NCI-H2081 (cell line): ENCODE measurements at places on chromosomes 11 and 22.
A peak's percentile ranks its signal among the peaks of the same experiment; 100 is the strongest.

GRCh38 chr11:101444851-101445250, 139.0 kb downstream of the TRPC6 start:
- no peak for DNase-seq

DNA sequence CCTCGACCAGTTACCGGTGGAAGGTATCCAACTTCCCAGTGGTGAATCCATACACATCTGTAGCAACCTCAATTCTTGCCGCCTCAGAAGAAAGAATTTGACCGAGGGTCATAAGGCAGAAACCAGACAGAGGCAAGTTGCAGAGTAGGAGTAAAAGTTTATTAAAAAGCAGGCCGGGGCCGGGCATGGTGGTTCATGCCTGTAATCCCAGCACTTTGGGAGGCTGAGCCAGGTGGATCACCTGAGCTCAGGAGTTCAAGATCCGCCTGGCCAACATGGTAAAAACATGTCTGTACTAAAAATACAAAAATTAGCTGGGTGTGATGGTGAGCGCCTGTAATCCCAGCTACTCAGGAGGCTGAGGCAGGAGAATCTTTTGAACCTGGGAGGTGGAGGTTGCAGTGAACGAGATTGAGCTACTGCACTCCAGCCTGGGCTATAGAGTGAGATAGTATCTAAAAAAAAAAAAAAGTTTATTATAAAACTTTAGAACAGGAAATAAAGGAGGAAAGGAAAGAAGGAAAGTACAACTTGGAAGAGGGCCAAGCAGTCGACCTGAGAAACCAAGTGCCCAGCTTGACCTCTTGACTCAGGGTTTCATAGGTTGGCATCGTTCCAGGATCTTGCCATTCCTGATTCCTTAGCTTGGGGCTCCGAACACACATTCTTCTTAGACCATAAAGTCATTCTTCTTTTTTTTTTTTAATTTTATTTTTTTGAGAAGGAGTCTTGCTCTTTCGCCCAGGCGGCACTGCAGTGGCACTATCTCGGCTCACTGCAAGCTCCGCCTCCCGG, 27.8 kb downstream of the RGL4 start:
- DNase-seq, result no peak

DNA sequence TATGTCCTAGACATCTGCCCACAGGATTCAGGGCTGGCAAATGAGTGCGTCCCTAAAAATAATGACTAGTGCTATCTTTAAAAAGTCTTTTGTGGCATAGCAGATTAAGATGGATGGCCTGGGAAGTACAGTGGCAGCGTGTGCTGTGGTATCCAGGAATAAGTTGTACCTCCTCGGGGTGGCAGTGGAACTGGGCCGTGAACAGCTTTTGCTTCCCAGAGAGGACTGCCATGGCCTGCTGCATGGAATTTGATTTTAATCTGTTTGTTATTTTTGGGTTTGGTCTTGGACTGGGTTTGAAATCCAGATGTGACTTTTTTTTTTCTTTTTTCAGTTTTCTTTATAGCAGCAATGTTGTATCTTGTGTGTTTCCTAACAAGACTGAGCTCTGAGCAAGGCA, 71.3 kb upstream of the PARVG start:
- DNase-seq, result no peak

GRCh38 chr22:30435674-30436126, 10.1 kb downstream of the MTFP1 start:
- peak; percentile 5 for DNase-seq

DNA sequence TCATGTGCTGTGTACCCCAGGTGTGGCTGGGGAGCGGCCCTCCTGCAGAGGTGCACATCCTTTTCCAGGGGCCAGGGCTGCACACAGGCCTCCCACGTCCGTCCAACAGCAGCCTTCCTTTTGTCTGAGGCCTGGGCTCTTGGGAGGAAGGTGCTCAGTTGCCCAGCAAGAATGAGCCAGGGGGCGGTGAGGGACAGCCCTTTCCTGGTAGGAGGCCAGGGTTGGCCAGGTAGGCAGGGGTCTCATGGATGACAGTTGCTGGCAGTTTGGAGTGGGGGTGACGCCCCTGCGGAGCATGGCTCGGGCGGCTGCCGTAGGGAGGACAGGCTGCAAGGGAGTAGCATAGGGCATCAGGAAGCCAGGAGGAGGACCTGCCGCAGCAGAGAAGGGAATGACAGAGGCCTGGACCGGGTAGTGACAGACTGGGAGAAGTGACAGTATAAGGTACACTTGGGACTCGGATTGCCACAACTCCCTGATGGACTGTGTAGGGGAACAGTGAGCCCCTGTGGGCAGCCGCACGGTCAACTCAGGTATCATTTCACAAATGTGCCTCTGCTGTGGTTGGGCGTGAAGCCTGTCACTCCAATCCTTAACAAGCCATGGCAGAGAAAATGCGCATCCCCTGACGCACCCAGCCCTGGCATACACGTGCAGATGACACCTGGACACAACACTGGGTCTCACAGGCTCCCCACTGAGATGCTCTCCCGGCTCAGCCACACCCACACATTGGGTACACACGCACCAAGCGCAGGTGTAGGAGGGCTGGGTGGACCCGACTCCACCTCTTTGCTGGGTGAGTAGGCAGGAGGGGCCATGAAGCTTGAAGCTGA, 79.7 kb downstream of the DGCR2 start:
- no peak for DNase-seq

GRCh38 chr11:122811721-122812120, 26.6 kb upstream of the CRTAM start:
- DNase-seq, result no peak

- no peak for DNase-seq
These were observed 263.3 kb upstream of the PLET1 start for GRCh38 chr11:112523951-112524350.

- DNase-seq, result no peak
These were observed 14.9 kb downstream of the DCPS start for GRCh38 chr11:126318574-126319373.

DNA sequence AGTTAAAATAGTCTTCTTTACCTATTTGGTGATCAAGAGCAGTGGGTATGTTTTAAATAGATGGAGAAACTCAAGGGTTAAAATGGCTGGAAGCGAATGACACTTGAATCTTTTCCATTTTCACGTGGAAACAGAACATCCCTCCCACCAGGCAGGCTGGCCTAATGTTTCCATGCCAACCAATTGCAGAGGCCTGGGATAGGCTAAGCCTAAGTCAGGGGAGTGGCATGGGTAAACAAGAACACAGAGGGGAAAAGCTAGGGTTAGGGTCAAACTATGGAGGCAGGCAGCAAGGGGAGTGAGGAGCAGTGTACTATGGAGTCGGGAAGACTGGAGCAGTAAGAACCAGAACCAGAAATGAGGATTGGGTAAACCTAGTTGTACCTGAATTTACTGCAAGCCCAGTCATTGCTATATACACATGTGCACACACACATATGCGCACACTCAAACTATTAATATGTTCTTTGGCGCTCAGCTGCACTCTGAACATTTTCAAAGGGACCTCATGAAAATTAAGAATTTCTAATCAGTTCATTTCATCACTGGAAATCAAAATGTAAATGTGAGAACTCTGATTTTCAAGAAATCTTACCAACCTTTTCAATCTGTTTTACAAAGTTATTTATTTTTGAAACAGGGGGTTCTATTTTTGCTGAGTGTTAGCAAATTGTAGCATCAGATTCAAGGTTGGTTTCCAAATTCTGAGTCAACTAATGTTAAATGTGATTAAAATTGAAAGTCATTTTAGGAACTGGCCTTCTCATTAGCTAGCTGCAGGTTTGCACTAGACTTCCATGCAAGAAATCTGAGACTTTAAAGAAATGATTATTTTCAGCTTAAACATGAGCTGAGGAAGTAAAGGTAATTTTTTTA, 327.0 kb upstream of the CCDC90B start:
- peak; percentile 39 for DNase-seq

DNA sequence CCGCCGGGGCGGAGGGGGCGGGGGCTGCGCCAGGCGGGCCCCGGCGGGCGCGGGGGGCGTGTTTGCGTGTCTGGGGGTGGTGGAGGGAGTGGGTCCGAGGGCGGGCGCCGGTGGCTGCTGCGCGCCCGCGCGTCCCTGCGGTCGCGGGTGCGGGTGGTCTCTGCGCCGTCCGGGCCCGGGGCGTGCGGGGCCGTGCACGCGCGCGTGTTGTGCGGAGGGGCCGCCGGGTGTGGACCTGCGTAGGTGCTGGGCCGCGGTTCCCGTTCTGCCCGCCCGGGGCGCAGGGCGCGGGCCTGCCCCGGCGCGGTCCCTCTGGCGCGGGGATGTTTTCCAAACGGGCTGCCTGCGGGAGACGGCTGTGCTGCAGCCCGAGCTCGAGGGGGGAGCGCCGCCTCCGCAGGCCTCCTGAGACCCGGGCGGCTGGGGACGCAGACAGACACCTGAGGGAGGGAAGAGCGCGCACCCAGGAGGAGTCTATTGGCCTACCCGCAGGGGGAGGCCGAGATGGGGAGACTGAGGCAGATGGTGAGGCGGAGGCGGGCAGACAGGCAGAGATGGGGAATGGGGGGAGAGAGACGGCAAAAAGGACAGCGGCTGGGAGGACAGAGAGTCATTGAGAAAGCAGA, 442 bp downstream of the PELI3 start:
- DNase-seq, result no peak

DNA sequence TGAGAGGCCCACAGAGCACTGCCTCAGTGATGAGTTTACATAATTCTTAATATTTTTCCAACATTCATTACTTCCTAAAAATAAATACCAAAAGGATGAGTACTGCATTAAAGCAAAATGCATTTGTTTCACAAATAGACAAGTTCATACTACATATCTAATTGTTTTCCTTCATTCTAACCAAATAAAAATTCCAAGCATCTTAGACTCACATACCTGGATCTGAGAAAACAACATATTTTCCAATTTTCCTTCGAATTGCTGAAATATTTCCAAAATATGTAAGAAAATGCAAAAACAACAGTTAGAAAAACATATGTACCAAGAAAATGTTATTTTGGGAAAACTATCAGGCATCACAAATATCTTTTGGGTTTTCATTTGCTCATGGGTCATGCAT, 127.9 kb upstream of the CEP126 start:
- DNase-seq, result no peak

DNA sequence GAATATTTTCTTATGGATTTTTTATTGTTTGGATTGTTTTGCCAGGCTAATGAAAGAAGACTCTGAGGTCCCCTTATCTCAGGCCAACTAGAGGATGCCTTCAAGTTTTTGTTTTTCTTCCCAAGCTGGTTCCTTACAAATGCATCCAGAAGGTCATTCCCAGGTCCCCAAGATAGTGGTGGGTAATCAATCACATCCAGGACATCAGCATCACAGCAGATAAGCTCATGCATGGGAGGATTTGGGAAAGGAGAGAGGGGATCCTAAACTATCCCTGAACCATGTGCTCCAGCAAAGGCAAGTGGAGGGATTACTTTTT, 20.7 kb downstream of the FZD4 start:
- no peak for DNase-seq

DNA sequence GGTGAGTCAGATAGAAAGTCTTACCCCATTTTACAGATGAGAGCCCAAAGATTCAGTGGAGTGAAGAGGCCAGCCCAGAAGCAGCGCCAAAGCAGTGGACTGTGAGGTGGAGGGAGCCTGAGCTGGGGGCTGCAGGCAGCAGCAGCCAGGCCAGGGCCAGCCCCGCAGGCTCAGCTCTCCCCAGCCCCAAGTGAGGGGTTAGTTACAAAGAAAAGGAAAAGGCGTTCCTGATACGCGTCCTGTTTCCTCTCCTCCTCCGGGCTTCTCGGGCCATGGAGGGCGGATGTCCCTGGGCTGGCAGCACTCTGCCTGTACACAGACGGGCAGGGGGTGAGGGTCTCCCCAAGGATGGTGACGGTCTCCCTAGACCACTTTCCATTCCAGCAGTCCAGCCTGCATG, 44.9 kb downstream of the ARRB1 start:
- DNase-seq, result no peak

- DNase-seq, result no peak
These were observed 53.2 kb upstream of the EHF start for GRCh38 chr11:34567733-34568132.

DNA sequence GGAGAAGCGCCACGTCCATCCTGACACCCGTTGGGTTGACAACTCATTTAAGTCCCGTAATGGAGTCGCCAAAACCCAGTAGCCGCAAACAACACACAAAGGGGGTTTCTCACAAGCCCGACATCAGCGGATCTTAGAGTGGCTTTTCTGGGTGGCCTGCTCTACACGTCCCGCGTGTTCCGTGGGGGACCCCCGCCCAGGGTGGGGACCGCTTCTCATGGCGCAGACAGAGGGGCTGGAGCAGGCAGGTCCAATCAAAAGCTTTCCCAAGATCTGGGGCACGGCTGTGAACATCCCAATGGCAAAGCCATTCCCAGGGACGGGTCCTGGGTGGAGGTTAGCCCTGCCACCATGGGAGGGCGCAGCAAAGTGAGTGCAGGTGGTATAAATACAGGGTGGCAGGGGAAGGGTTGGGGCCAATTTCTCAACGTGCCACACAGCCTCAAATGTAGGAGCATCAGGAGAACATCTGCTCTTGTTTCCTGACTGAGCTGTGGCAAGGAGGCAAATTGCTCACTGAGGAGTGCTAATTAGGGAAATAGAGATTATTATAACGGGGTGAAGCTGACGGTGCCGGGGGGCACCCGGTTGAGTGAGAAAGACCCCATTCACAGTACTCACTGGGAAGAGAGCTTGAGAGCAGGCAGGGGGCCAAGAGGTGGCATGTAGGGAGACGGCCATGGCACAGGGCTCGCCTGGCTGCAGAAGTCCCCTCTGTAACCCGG, 1447.2 kb downstream of the TBC1D22A start:
- DNase-seq, result no peak

GRCh38 chr11:16883174-16883573, 131.0 kb downstream of the PLEKHA7 start:
- no peak for DNase-seq

- peak; percentile 2 for DNase-seq
These were observed 18.5 kb upstream of the QSER1 start for GRCh38 chr11:32874132-32874531.

DNA sequence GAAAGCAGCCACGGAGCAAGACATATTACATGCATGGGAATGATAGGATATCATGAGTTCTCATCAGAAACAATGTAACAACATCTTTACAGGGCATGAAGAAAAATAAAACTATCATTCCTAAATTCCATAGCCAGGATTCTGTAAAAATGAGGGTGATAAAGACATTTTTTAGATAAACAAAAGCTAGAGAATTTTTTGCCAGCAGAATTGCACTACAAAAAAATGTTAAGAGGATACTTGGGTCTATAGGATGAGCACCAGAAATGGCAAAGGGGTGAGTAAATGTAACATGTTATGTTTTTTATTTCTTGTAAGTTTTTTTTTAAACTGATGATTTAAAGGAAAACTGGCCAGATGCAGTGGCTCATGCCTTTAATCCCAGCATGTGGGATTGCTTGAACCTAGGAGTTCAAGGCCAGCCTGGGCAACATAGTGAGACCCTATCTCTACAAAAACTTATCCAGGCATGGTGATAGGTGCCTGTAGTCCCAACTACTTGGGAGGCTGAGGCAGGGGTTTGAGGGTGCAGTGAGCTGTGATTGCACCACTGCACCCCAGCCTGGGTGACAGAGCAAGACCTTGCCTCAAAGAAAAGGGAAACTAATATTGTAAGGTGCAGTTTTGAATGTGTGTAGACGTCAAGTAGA, 33.2 kb downstream of the TBX1 start:
- DNase-seq, result no peak

- DNase-seq, result no peak
These were observed 9.5 kb downstream of the SYT7 start for GRCh38 chr11:61571337-61571736.

- DNase-seq, result no peak
These were observed 18.8 kb upstream of the AMOTL1 start for GRCh38 chr11:94749369-94749768.
